Caudate nucleus (tissue), 63 donors: ENCODE measurements at places on chromosomes 2 and 18.

GRCh38 chr2:235647264-235647663 lies 153.4 kb downstream of the AGAP1 start:
- no peak for DNase-seq

DNA sequence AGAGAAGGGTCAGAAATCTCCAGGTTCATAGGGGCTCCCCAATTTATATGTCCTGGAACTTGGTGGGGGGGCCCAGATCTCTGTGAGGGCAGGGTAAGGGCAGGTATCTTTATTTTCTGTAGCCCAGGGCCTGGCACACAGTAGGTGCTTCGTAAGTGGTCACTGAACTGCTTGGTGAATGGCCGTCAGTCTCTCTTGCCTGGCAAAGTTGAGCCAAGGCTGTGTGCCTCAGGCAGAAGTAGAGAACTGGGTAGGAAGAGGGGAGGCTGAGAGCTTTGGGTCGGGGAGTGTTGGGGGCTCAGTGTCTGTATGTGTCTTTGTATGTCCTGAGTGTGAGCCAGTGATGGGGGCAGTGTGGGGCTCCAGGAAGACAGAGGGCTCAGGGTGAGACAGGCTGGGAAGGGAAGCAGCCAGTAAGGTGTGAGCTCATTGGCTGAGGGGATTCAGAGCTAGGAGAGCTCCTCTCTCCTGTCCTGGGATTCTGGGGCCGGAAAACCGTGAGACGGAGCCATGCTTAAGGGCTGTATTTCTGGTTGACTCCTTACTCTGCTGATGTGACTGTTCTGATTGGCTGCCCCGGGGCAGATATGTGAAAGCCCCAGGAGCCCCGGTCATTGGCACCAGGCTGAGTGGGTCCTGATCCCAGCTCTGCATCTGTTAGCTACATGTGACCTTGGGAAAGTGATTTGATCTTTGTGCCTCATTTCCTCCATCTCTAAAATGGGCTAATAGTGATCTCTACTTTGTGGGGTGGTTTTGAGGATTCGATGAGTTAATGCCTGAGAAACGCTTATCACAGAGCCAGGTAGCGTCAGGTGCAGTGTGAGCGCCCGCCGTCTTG lies 30.3 kb downstream of the STEAP3 start:
- DNase-seq = no peak

DNA sequence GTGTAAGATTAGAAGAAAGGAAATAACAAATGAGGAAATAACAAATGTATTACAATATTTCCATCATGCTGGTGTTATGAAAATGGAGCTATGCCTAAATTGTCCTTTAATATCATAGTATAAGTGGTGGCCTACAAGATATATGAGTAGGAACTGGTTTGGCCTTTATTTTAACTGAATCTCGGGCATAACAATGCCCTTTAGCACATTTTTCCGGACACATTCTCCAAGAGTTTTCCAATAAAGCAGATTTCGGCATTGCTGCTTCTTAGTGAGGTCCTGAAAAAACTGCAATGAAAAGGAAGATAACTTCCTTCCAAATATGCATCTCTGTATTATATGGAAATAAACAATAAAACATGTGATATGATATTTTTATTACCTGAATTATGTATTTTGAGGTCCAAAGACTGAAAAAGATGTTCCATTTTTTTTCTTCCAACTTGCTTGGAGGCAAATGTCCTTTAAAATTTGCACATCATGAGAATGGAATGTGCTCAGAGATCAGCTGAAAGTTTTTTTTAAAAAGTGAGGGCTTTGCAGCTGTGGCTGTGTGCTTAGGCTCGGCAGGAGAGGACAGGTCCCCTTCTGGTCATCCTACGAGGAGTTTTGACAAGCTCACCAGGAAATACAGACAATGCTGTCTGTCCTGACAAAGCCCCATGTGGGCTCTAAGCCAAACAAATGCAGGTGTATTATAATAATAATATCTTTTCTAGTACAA lies 132.3 kb upstream of the RND3 start:
- no peak for DNase-seq

DNA sequence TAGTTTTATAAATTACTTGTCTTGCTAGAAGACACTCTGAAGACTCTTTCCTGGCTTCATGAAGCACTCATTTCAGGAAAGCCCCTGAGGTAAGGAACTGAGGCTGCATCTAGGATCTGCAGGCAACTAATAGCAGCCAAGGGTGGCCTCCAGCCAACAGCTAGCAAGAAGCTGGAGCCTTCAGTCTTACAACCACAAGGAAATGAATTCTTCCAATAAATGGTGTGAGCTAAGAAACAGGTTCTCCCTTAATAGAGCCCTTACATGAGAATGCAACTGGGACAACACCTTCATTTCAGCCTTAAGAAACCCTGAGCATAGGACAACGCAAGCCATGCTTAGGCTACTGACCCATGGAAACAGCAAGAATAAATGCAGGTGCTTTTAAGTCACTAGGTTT lies 254.6 kb upstream of the RBBP8 start:
- DNase-seq = no peak

GRCh38 chr2:213148572-213149261 lies 2.7 kb downstream of the IKZF2 start:
- DNase-seq = no peak
